ENCODE measurements at places on chromosomes 3 and 15.

DNA sequence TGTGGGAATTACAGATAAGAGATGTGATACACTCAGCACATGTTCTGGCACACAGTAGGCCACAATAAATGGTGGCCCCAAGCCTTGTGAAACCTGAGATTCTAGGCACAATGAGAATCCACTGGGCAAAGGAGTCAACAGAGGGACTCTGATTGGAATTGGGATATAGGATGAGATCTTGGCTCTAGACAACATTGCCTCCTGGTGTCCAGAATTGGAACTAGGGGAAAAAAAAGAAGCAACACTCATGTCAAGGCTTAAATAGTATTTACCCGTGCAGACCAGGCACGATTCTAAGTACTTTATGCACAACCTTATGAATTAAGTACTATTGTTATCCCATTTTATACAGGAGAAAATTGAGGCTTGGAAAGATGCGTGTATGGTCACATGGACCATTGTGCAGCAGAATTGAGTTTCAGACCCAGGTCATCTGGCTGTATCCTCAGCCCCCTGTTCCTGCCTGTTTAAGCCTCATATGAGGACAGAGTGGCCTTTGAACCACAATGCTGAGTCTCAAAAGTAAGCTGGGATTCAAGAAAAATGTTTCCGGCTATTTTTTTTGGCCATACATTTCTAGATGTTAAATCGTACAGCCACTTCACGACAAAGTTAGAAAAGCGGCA, 124.8 kb downstream of the SV2B start:
- peak; percentile 63 for DNase-seq

DNA sequence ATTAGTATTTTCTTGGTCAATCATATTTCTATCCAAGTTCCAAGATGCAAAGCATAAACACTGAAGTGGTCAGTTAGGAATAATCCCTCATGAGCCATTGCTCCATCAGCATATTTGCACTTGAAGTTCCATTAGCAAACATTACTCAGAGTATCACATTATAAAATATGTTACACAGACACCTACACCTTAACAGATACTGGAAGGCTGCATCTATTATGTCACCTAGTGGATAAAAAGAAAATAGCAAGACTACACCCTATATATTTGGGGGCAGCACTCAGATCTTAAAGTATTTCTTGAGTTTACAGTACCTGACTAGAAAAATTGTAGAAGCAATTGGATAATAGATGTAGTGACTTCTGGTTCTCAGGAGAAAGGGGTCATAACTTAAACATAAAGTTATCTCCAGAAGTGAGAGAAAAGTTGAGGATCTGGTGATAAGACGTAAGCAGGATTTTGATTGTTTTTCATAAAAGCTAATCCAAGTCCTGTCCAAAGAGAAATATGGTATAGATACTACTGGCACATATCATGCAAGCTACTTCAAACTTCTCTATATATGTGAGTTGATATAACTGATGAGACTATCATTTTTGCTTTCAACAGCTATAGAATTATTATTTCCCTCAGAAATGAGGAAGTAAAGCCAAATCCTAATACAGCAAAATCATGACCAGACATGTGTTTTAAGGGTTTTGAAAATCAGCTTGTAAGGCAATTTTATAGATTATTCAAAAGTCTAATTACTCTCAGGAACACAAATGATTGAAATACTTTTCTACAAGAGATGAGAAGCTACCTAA, 422.2 kb downstream of the GBE1 start:
- DNase-seq: peak; percentile 20

DNA sequence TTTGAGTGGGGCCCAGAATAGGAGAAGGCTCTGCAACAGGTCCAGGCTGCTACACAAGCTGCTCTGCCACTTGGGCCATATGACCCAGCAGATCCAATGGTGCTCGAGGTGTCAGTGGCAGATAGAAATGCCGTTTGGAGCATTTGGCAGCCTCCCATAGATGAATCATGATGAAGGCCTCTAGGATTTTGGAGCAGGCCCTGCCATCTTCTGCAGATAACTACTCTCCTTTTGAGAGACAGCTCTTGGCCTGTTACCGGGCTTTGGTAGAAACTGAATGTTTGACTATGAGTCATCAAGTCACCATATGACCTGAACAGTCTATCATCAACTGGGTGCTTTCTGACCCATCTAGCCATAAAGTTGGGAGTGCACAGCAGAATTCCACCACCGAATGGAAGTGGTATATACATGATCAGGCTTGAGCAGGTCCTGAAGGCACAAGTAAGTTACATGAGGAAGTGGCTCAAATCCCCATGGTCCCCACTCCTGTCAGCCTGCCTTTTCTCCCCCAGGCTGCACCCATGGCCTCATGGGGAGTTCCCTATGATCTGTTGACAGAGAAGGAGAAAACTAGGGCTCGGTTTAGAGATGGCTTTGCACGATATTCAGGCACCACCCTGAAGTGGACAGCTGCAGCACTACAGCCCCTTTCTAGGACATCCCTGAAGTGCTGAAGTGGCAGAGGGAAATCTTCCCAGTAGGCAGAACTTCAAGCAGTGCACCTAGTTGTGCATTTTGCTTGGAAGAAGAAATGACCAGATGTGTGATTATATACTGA, 971.4 kb downstream of the MCTP2 start:
- DNase-seq: peak; percentile 4

DNA sequence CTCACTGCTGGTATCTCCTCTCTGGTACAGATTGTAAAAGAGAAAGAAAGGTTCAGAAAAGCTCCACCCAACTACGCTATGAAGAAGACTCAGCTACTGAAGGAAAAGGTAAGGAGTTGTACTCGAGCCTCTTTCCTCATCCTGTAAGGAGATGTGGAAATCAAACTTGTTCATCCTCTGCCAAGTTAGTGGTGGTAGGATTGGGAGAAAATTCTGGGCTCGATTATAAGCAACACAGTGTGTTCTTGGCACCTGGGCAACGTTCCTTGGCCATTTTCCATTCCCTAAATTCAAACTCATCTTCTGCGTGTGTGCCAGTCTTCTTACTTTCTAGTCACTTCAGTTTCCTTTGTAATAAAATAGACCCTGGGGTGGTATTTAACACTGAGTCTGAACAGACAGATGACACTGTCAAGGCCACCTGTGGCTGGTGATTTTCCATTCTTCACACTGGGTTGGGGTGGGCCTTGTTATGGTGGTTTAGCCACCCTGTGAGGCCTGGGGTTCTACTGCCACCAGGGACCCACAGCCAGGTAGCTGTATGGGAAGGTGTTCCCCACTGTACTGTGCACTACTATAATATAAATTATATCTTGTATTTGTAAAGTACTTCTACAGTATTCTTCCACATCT, 17.1 kb upstream of the ITPKA start:
- no peak for DNase-seq

DNA sequence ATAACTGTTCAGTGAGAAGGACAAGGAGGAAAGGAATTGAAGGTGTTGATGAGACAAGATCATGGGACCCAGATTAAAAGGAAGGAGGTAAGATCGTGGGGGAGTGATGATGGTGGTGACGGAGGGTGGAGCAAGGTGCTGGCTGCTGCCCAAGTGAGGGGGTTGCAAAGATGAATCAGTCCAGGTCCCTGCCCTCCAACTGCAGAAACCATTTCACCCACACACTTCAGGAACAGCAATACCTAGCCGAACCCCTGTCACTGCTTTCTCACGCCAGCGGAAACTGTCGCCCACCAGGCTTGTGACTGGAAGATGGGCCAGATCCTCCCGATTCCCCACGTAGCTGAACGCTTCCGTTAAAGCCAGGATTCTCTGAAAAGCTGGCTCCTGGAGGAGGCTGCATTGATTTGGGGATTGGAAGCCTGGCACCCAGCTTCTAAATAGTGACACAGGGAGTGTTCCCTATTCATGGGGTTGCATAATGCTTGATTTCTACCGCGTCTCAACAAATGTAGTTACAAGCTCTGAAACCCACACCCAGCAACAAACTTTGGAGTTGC, 3.2 kb upstream of the LSG1 start:
- no peak for DNase-seq

DNA sequence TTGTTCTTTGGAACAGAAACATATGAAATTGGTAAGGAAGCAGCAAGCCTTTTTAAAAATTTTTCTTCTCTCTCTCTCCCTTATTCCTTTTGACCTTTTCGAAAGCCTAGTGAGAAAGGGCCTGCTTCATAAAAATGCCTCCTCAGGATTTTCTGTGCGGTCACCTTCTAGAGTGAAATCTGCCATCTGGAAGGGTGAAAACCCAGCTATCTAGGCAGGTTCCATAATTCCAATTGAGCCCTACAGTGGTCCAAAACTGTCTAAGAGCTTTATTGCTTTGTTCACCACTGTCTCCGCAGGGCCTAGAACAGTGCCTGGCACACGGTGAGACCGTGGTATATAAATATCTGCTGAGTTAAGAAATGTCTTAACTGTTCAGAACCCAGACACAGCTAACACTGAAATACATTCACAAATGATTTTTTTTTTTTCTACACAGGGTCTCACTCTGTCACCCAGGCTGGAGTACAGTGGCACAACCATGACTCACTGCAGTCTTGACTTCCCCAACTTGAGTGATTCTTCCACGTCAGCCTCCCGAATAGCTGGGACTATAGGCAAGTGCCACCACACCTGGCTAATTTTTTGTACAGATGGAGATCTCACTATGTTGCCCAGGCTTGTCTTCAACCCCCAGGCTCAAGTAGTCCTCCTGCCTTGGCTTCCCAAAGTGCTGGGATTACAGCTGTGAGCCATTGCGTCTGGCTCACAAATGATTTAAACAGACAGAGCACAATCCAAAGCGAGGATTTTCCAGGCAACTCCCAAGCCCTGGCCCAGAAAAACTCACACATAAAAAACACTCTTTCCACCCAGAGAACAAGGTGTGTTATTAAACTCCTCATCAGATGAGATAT, 64.4 kb downstream of the FRMD4B start:
- no peak for DNase-seq

- DNase-seq: no peak
Measured at GRCh38 chr15:90097475-90097874, 4.8 kb downstream of the IDH2 start.

DNA sequence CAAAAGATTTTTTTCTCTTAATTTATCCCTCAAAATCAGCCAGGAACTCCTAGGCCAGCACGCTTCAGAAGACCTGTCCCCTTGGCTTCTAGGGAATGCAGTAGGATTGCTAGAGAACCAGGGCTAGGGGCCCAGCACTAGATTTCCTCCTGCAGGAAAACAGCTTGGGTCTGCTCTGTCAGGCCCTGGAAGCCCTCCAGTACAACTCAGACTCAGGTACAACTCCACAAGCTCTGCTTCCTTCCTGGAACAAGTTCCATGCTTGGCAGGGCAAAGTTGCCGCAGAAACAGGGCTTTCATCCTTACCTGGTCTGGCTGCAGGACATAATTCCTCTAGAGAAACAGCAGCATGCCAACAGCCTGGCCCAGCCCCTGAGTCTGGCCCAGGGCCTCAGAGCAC, 96.1 kb upstream of the CTNNB1 start:
- DNase-seq: no peak

DNA sequence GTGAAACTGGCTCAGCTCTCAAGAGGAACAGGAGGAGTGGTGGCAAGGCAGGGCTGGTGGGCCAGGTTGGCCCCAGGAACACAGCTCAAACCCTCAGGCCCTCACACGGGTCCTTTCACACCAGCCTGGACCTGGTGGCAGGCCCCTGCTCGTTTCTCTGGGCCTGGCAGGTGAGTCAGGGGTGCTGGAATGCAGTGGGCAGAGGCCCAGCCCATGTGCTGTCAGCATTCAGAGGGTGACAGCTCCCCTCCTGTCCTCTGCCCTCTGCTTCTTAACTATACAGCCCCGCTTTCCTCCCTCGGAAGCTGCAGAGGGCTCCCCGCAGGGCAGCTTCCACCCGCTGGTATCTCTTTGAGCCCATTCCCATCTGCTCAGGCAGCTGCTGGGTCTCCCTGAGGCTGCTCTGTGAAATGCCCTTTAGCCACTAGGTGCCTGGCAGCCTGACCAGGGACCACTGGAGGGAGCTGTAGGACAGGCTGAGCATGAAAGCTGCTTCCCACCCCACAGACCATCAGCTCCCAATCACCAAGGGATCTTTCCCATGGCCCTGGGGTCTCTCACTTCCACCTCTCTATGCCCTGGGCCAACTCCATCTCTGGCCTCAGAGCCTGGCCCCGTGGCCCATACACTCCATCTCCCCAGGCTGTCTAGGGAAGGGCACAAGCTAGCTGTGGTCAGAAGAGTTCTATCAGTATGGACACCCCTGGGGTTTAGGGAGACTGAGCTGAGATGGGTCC, 24.8 kb downstream of the SHF start:
- peak; percentile 93 for DNase-seq

GRCh38 chr15:97236140-97236539, 724.4 kb upstream of the ARRDC4 start:
- DNase-seq: no peak

- DNase-seq: no peak
Measured at GRCh38 chr15:80742081-80742480, 37.1 kb upstream of the CEMIP start.

GRCh38 chr3:168002786-168003368, 92.8 kb downstream of the GOLIM4 start:
- DNase-seq: no peak

DNA sequence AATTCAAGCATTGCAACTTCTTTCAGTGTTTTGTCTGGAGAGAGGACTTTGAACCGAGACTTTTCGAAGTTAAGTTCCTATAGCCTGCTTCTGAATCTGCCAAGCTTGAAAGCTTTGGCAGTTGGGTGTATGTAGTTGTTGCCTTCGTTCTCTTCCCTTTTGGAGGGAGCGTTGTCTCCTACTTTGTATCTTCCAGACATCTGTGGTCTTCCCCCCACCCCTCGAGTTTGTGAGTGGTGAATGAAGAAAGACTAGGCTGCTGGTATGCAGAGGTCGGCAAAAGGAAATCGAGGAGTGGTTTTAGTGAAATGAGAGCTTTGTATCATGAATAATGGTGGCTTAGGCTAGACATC, 1.3 kb downstream of the CTNNB1 start:
- peak; percentile 58 for DNase-seq

GRCh38 chr3:16380421-16380820, 115.4 kb downstream of the OXNAD1 start:
- DNase-seq: no peak

DNA sequence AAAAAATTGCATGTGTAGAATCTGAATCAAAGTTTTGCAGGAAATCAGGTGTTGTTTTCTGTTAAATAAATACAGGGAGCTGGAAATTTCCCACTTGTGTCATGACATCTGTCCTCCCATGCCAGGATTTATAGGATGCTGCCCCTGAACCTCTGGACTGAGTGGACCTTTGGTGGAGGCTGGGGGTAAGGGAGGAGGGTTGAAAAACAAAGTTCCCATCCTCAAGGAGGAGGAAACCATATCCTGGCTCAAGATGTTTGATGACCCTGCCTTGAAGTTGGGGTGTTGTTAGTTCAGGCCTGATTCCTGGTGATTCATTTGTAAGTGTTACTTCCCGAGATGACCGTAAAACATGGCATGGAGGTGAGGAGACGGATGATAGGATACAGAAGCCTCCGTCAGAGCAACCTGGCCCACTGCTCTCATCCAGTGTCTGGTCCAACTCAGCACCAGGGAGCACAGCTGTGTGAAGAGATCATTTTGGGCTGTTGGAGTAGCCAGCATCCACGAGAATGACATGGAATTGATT, 223.6 kb downstream of the CACNA2D3 start:
- DNase-seq: no peak
